ENCODE measurements at places on chromosomes 3 and 15.

DNA sequence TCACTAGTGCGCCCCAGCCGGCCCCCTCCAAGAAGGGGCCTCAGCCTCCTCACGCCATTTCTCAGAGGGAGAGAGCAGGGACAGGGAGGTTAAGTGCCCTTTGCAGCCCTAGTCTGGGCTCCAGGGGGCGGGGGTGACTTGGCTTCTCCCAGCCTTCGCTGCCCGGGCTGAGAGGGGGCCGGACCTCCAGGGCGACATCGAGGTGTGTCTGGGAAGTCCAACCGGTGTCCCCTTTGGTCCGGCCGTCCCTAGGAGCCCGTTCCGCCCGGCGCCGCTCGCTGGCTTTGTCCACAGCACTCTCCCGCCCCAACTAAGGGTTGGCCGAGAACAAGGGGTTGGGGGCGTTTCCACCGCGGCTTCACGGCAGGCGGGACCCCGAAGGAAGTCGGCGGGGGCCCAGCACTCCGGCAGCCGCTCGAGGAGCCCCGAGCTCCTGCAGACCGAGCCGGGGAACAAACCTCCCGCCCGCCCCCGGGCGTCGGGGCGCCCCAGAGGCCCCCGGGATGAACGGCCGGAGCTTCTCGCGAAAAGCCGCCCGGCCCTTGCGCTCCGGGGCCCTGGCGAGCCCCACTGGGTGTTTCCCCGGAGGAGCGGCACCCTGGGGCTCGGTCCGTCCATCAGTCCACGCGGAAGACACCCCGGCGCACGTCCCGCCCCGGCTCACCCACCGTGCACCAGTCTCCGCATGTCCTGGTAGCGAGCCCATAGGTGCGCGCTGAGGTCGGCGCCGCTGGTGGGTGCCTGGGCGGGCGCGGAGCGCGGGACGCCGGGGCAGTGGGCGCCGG is 627 bp downstream of the NT5DC2 start:
- no peak for ATAC-seq

DNA sequence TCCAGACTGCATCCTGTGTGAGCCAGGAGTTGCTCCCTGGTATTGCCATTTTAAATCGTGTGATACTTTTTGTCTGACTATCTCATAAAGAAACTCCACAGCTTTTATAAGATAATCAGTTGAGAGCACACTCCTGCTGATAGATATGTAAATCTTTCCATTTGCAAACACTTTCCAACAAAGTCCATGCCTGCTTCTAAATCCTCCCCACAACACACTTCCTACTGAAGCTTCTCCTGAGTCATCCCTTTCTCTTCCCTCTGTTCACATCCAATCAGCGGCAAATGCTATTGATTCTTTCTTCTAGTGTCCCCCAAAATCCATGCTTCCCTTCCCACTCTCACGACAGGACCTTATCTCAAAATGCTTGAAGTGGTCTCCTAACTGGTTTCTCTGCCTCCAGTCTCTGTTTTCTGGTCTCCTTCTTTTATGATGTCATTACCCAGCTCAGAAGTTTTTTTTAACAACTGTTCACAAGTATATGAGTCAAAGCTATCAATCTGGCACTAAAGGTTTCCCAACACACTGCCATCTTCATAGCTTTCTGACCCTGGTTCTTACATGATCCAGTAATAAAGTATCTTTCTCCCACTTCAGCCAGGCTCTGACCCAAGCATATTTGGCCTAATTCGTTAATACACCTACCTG is 4.5 kb upstream of the WWTR1 start:
- no peak for ATAC-seq

GRCh38 chr3:34533451-34533850 is 735.0 kb downstream of the PDCD6IP start:
- no peak for ATAC-seq

GRCh38 chr3:176581589-176581988 is 615.7 kb downstream of the TBL1XR1 start:
- ATAC-seq = no peak

DNA sequence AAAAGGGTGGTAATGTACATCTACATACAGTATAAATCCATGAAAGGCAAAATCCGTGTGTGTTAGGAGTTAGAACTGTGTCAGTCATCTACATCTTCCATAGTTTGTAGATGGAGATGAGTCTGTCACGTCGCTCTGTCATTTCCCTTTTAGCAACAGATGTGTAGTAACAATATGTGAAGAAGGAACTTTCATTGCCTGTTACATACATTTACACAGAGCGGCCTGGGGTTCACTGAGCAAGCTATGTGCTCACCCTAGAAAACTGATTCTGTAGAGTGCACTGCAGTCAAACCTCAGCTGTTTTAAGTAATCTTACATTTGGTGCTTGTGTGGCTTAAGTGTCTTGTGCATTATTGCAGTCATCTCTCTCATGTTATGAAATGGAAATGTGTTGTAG is 41.6 kb upstream of the AP3B2 start:
- ATAC-seq = no peak

GRCh38 chr3:136378011-136378410 is 127.9 kb downstream of the PCCB start:
- no peak for ATAC-seq

- no peak for ATAC-seq
Measured at GRCh38 chr3:108959017-108959416, 5.3 kb upstream of the GUCA1C start.

DNA sequence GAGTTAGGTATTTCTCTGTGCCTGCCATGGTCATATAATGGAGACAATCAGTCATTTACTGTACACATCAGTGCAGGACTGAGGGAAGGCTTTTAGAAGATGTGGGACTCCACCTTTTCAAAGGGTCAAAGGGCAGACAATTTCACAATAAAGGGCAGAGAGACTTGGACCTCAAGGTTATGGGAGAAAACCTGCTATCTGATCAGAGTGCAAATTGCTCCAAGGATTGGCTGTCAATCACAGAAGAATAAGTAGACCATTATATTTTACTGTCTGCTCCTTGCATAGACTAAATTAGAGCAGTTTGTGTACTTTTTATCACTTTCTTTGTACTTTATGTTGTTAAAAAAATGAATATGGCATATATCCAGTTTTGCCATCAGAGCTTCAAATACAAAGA is 314.9 kb upstream of the ATP11B start:
- ATAC-seq = no peak

- peak; percentile 91 for ATAC-seq
Measured at GRCh38 chr3:153284282-153284938, 122.4 kb downstream of the RAP2B start.

DNA sequence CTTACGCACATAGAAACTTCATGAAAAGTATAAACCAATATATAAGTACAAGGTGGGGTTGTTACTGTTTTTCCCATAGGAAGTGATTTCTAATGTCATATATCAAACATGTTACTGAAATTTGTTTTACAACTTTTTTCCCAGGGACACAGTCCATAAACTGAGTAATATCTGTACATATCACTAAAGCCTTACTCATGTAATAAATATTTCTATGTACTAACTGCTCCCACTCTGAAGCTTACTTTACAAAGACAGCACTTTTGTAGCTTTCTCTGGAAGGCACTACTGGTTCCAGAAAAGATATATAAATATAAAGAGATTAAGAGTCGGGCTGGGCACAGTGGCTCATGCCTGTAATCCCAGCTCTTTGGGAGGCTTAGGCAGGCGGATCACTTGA is 91.7 kb downstream of the MYO5A start:
- no peak for ATAC-seq

- no peak for ATAC-seq
Measured at GRCh38 chr3:56076746-56077145, 391.5 kb downstream of the ERC2 start.
